ENCODE measurements at places on chromosomes 13 and 19.

- DNase-seq = no peak
Observed at GRCh38 chr13:111367340-111367739, 46.9 kb downstream of the TEX29 start.

GRCh38 chr19:5016781-5017180 lies 47.9 kb downstream of the KDM4B start:
- DNase-seq = no peak

- no peak for DNase-seq
Observed at GRCh38 chr13:36804588-36804987, 14.4 kb upstream of the RFXAP start.

DNA sequence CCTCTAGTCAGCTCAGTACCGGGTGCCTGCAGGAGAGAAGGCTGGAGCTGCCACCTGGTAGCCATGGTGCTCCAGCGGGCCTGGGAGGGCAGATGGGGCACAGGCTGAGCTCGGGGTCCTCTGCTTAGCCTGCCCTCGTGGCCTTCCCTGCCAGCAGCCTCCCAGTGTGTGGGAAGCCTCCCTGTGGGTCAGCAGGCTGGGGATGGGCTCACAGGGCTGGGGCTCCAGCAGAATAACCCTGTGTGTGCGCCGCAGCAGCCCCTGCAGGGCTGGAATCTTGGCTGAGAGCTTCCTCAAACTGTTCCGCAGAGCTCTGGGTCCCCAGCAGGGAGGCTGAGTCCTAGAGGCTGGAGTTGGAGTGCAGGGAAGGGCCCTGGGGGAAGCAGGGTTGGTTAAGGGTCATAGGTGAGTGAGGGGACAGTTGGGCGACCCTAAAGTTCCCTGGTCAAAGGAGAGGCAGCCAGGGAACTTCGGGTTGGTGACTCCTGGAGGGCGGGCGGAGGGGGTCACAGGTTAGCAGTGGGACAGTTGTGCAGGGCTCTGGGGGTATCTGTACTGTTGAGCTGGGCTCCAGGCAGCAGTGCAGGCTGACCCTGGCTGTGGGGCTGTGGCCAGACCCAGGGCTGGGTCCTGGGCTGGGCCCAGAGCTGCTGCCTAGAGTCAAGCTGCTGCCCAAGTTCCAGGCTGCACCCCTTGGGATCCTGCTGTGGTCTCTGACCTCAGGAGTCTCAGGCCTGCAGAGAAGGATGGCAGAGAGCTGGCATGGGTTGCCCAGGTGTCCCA lies 14.0 kb downstream of the ARHGAP33 start:
- DNase-seq = no peak

DNA sequence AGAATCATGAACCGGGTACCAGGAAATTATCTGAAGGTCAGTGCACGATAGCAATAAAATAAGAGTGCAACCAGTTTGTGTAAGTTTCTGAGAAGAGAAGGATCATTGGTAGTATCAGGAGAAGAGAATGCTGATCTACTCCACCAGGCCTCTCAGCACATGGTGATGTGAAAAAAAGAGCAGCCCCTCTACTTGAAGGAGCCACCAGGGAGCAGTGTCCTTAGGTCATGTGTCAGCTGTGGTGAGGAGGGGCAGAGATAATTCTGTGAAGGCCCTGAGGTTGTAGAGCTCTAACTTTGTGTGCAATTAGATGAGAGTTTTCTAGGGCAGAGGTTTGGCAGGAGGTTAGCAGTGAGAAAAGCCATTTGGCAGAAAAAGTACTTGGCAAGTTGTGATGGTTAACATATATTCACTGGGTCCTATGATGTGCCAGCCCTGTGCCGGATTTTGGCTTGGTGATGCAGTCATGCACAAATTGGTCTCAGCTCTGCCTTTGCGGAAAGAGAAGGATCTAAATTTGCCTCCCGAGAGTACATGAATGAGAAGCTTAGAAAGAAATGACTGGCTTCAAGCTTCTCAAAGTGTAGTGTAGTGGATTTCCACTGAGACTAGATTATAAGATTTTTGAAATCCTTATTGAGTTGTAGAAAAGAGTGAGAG lies 19.2 kb upstream of the ZC3H13 start:
- DNase-seq = no peak

- DNase-seq = no peak
Observed at GRCh38 chr13:23898101-23898500, 799 bp upstream of the C1QTNF9B start.

DNA sequence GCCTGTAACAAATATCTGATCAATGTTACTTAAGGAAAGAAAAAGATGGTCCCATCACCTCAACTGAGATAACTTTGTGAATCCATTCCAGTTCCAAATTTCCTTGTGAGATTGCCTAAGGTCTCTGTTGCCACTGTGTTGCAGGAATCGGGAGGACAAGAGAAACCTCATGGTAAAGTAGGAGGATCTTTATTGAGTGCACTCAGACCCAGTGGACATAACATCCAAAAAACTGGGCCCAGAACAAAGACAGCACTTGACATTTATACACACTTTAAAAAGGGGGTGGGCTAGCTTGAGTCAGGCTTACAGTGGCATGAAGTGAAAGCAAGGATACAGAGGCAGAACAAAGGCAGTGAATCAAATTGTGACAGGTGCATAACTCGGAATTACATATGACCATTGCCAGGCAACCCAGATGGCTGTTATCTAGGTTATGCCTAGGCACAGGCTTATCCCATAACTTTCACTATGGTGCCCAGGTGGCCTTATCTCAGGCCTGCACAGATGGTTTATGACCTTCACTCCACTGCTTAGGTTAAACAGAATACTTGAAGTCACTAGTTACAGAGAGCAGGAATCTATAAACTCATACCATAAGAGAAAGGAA lies 459.4 kb upstream of the PCDH20 start:
- DNase-seq = no peak

- DNase-seq = no peak
Observed at GRCh38 chr19:19110410-19111135, 27.7 kb downstream of the TMEM161A start.

DNA sequence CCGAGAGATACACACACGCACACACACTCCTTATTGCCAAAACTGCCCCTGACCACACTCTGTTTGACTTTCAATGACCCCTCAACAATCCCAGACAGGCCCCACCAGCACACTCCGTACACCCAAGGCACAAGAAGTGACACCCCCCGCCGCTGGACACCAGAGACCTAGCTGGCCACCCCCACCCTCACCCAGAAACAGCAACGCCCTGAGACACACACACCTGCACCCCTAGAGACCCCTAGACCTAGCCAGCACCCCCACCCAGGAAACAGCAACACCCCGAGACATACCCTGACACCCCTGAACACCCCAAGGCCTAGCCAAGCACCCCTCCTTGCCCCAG lies 1.1 kb upstream of the PTGER1 start:
- no peak for DNase-seq

- DNase-seq = no peak
Observed at GRCh38 chr19:13241231-13242104, 91.3 kb downstream of the IER2 start.

DNA sequence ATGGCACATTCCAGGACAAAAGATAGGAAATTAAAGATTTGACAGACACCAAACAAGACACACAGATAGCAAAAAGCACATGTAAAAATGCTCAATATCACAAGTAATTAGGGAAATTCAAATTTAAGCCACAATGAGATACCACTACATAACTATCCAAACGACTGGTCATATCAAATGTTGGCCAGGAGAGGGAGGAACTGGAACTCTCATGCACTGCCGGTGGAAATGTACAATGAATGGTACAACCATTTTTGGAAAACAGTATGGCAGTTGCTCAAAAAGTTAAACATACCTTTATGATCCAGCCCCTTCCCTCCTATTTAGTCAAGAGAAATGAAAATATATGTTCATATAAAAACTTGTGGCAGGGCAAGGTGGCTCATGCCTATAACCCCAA lies 36.8 kb upstream of the CYP2S1 start:
- DNase-seq = no peak

GRCh38 chr13:30622551-30622950 lies 4.8 kb downstream of the USPL1 start:
- DNase-seq = no peak

- no peak for DNase-seq
Observed at GRCh38 chr13:50644081-50644871, 199.2 kb downstream of the DLEU7 start.

- DNase-seq = no peak
Observed at GRCh38 chr19:48530066-48530720, 18.6 kb upstream of the LMTK3 start.
